ENCODE measurements at places on chromosomes 16 and 17.

DNA sequence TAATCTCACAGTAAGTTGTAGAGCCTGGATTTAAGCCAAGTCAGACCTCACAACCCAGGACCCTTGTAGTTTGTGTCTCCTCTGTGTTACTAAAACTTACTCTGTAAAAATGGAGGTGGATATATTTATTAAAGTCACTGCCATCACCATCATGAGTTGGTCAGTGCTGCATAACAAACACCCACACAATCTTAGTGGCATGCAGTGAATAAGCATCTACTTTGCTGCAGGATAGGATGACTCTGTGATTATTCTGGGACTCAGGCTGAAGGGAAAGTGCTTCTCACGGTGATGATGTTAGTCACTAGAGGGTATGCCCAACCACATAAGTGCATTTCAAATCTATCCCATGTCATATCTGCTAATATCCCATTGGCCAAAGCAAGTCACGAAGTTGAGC, 398.7 kb downstream of the XYLT1 start:
- no peak for DNase-seq

GRCh38 chr17:46834846-46835245, 16.4 kb upstream of the WNT3 start:
- DNase-seq: no peak

DNA sequence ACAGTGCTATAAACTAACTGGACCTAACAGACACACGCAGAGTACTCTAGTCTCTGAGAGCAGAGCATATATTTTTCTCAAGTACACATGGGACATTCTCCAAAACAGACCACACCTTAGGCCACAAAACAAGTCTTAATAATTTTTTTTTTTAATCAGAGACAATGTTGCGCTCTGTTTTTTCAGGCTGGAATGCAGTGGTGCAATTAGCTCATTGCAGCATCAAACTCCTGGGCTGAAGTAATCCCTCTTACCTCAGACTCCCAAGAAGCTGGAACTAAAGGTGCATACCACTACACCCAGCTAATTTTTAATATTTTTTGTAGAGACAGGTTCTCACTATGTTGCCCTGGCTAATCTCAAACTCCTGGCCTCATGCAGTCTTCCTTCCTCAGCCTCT, 37.7 kb downstream of the ULK2 start:
- DNase-seq: no peak

GRCh38 chr17:30600830-30601494, 123.8 kb downstream of the GOSR1 start:
- DNase-seq: no peak

DNA sequence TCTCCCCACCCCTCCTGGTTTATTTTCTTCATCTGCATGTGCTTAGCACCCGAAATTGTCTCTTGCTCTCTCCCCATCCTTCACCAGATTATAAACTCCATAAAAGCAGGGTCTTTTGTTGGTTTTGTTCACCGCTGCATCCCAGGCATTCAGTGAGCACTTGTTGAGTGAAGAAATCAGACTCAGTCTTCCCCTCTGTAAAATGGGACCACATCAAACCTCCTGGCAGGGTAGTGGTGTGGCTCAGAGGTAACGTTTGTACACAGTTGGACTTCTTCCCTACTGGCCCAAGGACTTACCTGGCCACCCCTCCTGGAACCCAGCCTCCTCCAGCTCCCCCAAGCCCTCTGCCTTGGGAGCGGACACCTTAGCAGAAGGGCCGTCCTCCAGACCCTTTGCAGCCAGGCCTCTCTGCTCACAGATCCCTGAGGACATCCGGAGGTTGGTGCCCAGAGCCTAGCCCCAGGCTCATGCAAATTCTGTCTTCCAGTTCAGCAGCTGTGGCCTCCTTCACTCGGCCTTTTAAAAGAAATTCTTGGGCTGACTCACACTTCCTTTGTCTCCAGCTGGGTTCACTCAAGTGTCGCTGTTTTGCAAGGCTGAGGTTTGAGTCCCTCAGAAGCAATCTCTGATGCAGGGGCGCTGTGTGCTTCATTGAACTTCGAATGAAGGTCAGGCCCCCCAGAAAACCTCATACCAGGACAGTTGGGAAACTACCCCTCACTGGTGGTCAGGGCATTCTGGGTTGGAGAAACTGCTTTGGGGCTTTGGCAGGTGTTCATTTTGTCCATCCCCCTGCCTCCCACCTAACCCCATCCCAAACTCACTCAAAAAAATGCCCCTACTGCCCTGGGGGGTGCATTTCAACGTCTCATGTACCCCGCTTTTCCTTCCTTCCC, 16.8 kb upstream of the RMI2 start:
- peak; percentile 95 for DNase-seq

- peak; percentile 49 for DNase-seq
Observed at GRCh38 chr17:28960256-28961061, 9.1 kb upstream of the PHF12 start.

DNA sequence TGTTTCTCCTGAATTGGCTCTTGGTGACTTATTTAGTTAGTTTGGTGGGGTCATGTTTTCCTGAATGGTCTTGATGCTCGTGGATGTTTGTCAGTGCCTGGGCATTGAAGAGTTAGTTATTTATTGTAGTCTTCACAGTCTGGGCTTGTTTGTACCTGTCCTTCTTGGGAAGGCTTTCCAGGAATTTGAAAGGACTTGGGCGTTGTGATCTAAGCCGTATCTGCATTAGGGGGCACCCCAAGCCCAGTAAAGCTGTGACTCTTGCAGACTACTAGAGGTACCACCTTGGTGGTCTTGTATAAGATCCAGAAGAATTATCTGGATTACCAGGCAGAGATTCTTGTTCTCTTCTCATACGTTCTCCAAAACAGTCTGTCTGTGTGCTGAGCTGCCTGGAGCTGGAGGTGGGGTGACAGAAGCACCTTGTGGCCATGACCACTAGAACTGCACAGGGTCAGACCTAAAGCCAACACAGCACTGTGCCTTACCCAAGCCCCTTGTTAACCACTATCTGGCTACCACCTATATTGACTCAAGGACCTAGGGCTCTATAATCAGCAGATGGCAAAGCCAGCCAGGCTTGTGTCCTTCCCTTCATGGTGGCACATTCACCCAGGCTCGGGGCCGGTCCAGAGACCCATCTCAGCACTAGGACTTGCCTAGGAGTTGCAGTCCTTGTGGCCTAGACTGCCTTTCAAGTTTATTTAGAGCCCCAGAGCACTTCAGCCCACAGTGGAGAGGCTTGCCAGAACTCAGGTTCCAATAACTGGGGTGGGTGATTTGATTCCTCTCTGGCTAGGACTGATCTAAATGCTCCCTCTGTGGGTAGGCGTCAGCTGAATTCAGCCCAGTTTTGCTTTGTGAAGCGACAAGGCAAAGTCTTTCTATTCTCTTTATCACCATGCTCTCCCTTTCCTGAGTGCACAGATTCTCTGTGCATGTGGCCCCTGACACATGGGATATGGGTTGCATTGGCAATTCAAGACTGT, 11.0 kb downstream of the RNF135 start:
- peak; percentile 45 for DNase-seq

DNA sequence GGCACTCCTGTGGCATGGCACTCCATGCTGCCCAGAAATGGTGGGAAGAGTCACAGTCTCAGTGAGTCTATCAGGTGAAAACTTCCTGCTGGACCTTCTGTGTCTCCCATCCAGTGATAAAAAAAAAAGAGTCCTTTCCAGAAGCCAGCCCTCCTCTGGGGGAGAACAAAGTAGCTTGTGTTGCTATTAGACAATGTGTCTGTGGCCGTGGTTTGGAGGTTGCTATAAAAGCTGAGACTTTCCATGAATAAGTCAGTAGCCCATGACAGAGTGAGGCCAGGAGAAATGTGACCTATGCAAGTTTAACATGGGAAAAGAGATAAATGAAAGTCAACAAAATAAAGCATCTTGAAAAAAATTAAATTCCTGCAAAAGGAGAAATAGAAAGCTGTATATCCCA, 250.7 kb upstream of the MON1B start:
- DNase-seq: no peak

DNA sequence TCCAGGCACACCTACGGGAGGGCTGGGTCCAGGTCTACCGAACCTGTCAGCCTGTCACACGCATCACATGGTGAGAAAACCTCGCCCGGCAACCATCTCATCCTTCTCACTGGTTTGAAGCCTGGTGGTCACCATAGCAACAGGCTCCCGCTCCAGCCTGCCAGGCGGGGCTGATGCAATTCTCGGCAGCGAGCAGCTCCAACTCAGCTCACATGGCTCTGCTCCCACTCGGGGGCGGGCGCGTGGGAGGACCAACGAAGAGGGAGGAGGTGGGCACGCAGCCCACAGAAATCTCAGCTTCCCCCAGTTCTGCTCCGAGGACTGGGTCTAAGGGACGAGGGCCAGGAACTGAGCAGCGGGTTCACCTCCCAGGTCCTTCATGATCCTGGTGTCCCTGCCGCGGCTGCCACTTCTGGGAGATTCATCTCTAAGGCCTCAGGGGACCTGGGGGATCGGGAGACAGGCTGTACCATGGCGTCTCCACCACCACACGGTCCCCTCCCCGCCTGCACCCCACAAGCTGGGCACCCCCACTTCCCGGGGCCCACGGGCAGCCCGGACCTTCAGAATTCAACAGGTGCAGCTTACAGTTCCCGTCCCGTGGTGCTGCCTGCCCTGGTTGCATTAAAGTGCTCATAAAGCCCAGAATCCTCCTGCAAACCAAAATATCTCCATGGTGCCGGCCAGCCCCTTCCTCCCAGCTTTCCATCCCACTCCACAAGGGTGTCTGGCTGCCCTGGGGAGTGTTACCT, 25.8 kb downstream of the ABR start:
- peak; percentile 86 for DNase-seq

- DNase-seq: no peak
Observed at GRCh38 chr16:88047462-88047861, 96.2 kb downstream of the BANP start.

- DNase-seq: no peak
Observed at GRCh38 chr16:17759451-17760390, 289.0 kb upstream of the XYLT1 start.

GRCh38 chr16:67298277-67298676, 18.9 kb downstream of the PLEKHG4 start:
- no peak for DNase-seq

GRCh38 chr16:71687861-71688260, 36.6 kb downstream of the PHLPP2 start:
- no peak for DNase-seq

DNA sequence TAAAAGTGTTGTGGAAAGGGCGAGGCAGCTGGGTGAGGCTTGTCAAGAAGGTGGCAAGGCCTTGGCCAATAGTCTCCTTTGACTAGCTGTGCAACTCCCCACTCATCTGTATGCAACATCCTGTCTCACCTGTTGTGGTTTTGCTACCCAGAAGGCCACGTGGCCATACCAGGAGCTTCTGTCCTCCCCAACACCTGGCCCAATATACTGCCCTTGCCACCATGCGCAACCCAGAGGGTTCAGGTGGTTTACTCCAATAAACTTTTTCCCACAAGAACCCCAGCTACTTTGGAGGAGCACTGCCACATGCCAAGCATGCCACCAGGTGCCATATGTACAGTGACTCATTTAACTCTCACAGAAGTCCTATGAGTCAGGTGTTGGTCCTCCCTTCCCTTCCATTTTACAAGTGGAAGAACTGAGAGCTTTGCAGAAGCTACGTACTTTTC, 10.2 kb downstream of the MYO19 start:
- DNase-seq: no peak

GRCh38 chr17:74185571-74186185, 17.8 kb upstream of the RPL38 start:
- DNase-seq: no peak

DNA sequence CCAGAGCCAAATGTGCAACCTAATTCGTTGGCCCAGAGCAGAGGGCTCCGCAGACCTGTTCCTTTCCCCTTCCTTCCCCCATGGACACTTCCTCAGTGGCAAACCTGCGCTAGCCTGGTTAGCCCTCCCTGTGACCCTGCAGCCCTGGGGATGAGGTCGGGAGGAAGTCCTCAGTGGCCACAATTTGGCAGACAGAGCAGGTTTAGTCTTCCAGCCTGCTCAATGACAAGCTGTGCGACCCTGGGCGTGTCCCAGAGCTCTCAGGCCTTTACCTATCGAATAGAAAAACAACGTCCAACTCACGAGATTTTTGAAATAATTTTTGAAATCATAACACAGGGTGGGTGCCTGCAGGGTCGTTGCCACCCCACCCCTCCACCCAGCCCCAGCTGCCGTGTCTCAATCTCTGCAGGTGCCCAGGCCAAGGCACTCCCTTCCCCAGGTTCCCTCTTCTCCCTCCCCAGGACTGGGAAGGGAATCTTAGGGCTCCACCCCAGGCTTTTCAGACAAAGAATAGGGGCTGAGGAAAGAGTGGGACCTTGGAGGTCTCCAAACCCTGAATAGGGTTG, 1.4 kb downstream of the HBM start:
- no peak for DNase-seq

DNA sequence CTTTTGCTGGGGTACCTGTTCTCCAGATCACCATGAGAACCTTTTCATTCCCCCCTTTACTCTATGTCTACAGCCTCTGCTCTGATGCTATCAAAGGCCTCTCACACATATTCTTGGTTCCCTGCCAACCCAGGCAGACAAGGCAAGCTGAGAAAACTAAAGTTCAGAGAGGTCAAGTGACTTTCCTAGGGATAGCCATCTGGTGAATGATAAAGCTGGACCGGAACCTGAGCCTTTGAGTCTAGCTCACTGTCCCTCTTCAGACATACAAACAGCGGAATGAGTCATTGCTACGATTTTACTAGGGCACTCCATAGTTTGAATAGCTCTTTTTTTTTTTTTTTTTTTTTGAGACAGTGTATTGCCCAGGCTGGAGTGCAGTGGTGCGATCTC, 73.3 kb downstream of the XYLT1 start:
- DNase-seq: no peak

GRCh38 chr17:29115961-29116803, 64.0 kb downstream of the MYO18A start:
- DNase-seq: peak; percentile 93

- DNase-seq: no peak
Observed at GRCh38 chr17:31838636-31839225, 20.3 kb downstream of the COPRS start.

GRCh38 chr17:2957631-2958286, 105.6 kb downstream of the OR1D5 start:
- no peak for DNase-seq

- DNase-seq: peak; percentile 55
Observed at GRCh38 chr17:46944931-46945330, 22.0 kb downstream of the GOSR2 start.

Data from endodermal cell (in vitro differentiated cells).